ENCODE measurements at places on chromosomes 3 and 15.

DNA sequence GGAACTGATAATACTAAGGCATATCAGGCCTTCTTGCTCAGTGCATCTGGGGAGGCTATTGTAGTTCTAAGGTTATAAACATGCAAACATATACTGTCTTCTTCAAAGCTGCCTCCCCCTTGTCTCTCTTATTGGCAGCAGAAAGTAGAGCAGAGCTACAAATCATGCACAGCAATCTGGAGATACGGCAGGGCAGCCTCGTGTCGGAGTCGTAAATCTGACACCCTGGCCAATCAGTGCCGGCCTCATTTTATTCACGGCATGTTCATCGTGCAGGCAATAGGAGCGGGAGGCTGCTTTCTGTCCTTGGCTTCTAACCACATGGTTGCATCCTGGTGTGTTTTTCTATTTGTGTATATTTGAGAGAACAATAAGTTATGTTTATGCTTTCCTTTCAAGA lies 300.2 kb upstream of the CNTN6 start:
- no peak for DNase-seq

DNA sequence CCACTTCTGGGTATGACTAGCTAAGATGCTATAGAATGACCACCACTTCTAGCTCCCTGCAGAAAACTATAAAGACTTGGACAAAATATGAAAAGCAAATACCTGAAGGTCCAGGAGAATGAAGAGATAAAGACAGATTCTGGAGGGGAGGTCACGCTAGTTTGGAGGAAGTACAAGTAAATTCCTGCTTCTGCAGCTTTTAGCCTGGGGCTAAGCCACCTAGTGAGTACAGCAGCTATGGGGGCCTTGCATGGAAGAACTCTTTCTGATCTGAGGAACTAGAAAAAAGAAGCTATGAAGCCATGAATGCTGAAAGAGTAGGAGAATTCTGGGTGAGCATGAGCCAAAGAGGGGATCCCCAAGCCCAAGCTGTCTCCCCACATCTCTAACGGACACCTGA lies 29.8 kb downstream of the NRG4 start:
- DNase-seq = no peak

DNA sequence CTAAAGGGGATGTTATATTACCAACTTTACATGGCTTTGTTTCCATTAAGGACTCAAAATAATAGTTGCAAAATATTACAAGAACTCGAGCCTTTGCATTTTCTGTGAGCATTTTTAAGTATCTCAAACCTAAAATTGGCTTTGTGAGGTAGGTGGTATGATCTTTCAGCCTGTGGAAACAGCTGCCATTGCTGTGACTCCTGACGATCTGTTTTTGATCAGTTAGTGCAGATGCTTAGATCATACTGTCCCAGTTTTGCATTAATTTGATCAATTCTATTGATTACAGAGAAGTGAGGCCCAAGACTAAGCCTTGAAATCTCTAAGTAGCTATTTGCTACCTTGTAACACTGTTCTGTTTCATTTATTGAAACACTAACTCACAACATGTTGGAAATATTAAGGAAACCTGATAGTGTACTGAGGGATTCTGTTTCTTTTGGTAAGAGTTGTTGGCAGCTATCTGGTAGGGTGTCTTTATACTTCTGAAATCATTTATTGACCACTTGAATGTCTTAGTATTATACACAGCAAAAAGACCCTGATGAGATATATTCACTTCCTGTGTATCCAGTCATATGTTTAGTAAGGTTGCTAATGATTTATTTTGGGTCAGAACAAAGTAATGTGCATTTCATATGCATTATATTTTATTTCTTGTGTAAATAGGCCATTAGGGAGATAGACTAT lies 14.8 kb downstream of the SKIL start:
- DNase-seq = no peak

- no peak for DNase-seq
Measured at GRCh38 chr3:106245400-106245799, 376.6 kb upstream of the CBLB start.

- DNase-seq = no peak
Measured at GRCh38 chr3:156577736-156578135, 22.8 kb upstream of the SSR3 start.

GRCh38 chr15:57827021-57827420 lies 120.5 kb downstream of the POLR2M start:
- DNase-seq = no peak

- DNase-seq = no peak
Measured at GRCh38 chr3:169662843-169663160, 710 bp downstream of the MECOM start.

GRCh38 chr15:90812171-90812957 lies 56.0 kb upstream of the FURIN start:
- DNase-seq = no peak

DNA sequence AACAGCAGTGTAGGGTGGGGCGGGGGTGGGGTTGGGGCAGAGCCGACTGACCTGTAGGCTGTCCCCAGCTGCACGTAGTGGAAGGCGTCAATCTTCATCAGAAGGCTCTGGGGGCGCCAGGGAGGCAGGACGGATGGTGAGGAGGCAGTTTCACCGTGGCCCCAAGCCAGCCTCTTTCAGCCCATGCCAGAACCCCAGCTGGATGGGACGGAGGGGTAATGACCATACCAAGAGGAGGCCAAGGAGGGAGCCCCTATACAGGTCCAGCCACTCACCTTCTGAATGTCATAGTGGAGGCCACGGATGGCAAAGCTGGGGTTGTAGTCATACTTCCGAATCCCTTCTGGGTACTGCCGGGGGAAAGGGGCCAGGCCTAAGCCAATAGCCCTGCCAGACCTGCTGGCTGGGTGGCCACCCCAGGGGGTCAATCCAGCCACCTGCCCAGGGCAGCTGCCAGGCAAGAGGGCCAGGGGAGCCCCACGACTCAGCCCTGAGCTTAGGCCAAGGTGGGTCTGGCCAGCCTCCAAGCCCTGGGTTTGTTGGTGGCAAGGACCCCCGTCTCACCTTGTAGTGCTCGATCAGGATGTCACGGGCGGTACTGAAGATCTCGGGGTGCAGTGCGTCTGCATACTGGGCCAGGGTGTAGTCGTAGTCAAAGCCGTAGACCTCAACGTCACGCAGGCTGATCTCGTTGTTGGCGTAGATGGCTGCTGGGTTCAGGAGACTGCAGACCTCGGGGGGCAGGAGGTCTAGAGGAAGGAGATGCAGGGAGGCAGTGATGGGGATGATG lies 4.9 kb downstream of the NT5DC2 start:
- DNase-seq = no peak
